ENCODE measurements at places on chromosomes 2 and 18.

- no peak for DNase-seq
Observed at GRCh38 chr2:222504191-222504590, 79.8 kb downstream of the SGPP2 start.

GRCh38 chr2:172098650-172099471, 3.8 kb downstream of the DLX2 start:
- DNase-seq, result no peak

DNA sequence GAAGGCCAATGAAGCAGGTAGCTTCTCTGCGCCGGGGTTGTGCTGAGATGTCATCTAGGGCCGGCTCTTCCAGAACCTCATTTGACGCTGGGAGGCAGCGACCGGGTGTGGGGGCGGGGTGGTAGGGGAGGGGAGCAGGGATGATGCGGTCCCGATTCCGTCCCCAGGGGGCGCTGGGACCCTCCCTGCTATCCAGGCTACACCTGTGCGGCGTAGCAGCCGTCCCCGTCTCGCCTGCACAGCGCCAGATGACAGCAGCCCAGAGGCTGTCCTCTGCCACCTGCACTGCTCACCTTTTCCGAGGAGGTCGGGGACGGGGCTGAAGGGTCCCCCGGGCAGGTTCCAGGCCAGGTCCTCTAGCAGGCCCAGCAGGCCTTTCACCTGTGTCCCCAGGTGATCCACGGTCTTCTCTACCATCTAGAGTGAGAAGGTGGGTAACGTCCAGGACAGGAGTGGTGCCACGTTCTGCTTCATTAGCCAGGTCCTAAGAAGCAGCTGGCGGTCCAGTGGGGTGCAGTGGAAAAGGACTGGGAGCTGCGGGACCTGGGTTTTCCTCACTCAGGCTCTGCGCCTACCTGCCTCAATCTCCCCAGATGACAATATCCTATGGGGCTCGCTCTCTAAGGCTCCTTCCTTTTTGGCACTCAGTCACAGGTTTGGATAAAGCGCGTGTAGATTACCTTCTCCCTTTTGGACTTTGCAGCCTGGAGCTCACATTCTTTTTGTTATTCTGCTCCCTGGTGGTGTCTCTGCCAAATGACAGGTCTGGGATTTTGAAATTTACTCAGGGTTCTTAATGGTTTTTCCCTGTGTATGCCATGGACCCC, 56.0 kb upstream of the RAB6C start:
- peak; percentile 64 for DNase-seq

DNA sequence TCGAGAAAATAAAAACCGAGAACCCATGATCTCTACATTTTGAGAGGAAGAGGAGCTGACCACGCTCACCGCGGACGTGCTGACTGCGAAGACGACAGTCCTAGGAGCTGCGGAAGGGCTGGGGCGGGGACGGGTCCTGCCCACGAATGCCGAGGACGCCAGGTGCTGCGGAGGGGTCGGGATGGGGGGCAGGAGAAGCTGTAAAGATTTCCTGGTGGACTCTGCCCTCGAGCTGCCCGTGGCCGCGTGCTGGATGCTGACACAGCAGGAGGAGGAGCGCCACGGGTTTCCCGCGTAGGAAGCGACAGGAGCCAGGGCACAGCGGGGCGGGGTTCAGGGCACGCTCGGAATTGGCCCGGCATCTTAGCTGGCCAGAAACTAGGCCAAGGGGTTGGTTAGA, 22.2 kb downstream of the ZSCAN30 start:
- no peak for DNase-seq

Measured in head of caudate nucleus (tissue), 42 donors.